ENCODE measurements at places on chromosomes 1 and 21. TPM values are rescaled to one million over a fixed set of nuclear protein-coding genes. Genes with fewer than 3 reads are reported as not detected.

Gene ARL8A
- total RNA-seq: 48.3 TPM

Gene RCSD1
- total RNA-seq: not detected

Gene MYCL
- 2.1 TPM for total RNA-seq

Gene GUCA2B
- total RNA-seq: not detected

Gene FMO5
- total RNA-seq: 0.24 TPM

Gene GRHL3
- not detected for total RNA-seq

Gene PBXIP1
- total RNA-seq: 20.8 TPM

Gene SESN2
- total RNA-seq: 19.8 TPM

Gene NBPF8
- total RNA-seq: 7.6 TPM

Gene CA6
- not detected for total RNA-seq

DNA sequence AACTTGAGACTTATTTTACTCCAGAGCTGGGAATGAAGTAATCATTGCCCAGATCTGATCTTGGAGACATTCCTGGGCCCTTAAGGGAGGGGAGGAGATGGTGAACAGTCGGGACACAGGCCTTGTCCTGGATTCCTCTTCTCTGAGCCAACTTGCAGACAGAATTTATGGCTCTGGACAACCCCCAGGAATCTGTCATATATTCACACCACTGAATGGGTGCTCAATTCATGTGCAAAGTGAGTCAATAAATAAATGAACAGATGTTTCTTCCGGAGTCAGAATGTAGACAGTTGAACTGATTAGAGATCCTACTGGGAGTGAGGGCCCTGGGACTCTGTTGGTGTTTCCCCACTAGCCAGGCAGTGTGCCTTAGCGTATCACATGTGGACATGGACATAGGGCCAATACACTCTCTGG, 2.6 kb downstream of the TUFT1 start:
- H3K4me3 ChIP-seq: no peak overlapping the region
- peaks cover 30% of the 10 kb centered on the region for H3K4me1 ChIP-seq
- no peaks in the 10 kb centered on the region for H3K27me3 ChIP-seq
- peak; percentile 64 for DNase-seq

- no peak overlapping the region for H3K27ac ChIP-seq
- no peaks in the 10 kb centered on the region for H3K36me3 ChIP-seq
- no peak overlapping the region for H3K4me3 ChIP-seq
- no peaks in the 10 kb centered on the region for H3K27me3 ChIP-seq
- DNase-seq: no peak
Measured at GRCh38 chr1:221234791-221235190, 355.5 kb downstream of the HLX start.

DNA sequence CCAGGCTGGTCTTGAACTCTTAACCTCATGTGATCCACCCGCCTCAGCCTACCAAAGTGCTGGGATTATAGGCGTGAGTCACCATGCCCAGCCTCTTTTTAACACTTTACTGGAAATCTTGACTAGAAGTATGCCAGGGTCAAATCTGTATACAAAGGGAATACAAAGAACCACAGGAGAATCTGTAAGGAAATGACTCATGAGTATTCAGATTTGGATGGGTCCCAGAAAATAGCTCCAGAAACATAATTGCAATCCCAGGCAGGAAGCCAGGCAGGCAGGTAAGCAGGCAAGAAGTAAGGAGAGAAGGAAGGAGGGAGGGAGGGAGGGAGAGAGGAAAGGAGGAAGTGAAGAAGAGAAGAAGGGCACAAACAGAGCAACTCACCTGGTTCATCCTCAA, 22.8 kb upstream of the TIAM1 start:
- no peaks in the 10 kb centered on the region for H3K27me3 ChIP-seq
- no peaks in the 10 kb centered on the region for H3K4me1 ChIP-seq
- no peak overlapping the region for H3K27ac ChIP-seq
- H3K36me3 ChIP-seq: no peaks in the 10 kb centered on the region
- no peak overlapping the region for H3K4me3 ChIP-seq

DNA sequence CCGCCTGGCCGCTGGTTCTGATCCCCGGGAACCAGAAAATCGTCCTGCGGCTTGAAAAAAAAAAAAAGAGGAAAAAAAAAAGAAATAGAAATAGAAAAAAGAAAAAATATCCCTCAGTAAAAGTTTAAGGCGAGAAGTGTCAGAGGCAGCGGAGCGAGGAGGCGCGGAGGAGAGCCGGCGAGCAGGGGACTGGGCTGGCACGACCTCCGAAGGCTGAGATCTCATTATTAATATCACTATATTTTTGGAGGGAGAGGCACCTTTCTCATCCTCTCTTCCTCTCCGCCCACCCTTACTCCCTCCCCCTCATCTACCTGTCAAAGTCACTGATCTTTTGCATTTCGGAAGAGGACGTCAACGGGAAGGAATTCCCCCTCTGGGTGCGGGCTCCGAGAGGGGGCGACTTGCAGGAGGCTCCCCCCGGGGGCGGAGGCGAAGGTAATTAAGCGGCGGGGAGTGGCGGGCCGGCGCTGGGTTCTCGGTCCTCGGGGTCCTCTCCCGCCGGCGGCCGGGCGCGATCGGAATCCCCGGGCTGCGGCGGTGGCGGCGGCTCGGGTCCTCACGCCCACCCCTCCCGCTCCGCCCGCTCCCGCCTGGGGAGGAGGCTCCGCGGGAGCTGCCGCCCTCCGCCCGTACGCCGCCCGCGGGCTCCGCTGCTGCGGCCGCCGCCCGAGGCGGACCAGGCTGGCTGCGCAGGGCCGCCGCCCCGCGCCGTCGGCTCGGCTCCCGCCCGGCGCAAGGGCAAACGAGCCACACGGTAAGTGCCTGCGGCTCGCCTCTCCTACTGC, at the start of gene NTNG1:
Gene NTNG1, plus strand, starts transcription at position 337 of the 788 bp plus-strand sequence.
- H3K27me3 ChIP-seq: no peaks in the 10 kb centered on the region
- peaks cover 29% of the 10 kb centered on the region for H3K4me1 ChIP-seq
- H3K27ac ChIP-seq: peak within 1 kb of the TSS; percentile 96
- no peaks in the 10 kb centered on the region for H3K36me3 ChIP-seq

GRCh38 chr21:35730325-35730724, 330.0 kb downstream of the SETD4 start:
- DNase-seq: no peak
- H3K4me1 ChIP-seq: no peaks in the 10 kb centered on the region
- no peak overlapping the region for H3K27ac ChIP-seq

DNA sequence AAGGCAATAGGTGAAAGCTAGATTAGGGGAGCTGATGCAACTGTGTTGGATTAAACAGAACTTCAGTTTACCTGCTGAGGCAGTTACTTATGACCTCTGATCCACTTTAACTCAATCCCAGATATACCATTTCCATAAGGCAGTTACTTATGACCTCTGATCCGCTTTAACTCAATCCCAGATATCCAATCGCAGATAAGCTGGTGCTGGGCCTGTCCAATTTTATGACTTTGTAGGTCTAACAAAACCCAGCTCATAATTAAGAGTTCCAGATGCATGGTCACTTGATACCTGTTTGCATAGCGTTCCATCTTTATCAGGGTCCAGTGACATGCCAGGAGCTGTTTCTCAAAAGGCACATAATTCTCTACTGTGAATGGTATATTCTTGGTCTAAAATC, 396.0 kb downstream of the AGBL4 start:
- DNase-seq: no peak
- H3K4me1 ChIP-seq: no peaks in the 10 kb centered on the region
- no peaks in the 10 kb centered on the region for H3K36me3 ChIP-seq
- H3K4me3 ChIP-seq: no peak overlapping the region
- H3K27ac ChIP-seq: no peak overlapping the region
- H3K27me3 ChIP-seq: no peaks in the 10 kb centered on the region

GRCh38 chr1:175481126-175482070, 262.0 kb downstream of the TNR start:
- H3K36me3 ChIP-seq: no peaks in the 10 kb centered on the region
- no peaks in the 10 kb centered on the region for H3K4me1 ChIP-seq
- no peak overlapping the region for H3K27ac ChIP-seq
- no peak overlapping the region for H3K4me3 ChIP-seq
- H3K27me3 ChIP-seq: peaks cover 11% of the 10 kb centered on the region

DNA sequence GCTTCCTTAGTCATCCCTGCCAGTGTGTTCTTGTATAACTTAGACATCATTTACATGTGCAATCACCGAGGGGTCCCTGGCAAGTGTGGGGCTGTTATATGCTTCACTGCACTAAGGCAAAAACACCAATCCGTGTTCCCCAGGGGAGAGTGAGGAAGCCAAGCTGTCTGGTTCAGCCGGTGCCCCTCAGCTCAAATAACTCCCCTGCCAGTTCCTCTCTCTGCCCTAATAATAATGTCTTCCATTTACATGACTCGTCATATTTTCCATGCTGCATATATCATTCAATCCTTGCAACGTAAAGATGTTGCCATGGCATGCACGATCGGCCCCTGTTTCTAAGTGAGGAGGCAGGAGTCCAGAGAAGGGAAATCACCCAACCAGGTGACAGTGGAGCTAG, 24.4 kb upstream of the NDC1 start:
- H3K27ac ChIP-seq: no peak overlapping the region
- DNase-seq: peak; percentile 6
- no peak overlapping the region for H3K4me3 ChIP-seq
- H3K36me3 ChIP-seq: no peaks in the 10 kb centered on the region
- no peaks in the 10 kb centered on the region for H3K27me3 ChIP-seq

DNA sequence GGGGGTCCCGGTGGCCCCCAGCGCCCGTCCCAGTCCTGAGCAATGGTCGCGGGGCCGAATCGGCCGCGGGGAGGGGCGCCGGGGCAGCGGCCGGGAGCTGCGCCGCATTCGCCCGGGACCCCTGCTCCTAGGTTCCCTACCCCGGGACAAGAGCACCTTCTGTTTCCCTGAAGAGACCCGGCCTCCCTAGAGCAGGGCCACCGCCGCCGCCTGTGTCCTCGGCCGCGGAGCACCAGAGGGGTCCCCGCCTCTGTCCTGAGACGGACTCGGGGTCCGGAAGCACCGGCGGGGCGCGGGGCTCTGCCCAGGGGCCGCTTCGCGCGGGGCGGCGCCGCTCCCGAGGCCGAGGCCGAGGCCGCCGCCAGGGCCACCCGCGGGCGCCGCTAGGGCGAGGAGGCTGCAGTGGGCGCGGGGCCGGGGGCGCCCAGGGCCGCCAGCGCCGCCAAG, 157.9 kb downstream of the CASZ1 start:
- peaks cover 35% of the 10 kb centered on the region for H3K4me1 ChIP-seq
- H3K27ac ChIP-seq: no peak overlapping the region

DNA sequence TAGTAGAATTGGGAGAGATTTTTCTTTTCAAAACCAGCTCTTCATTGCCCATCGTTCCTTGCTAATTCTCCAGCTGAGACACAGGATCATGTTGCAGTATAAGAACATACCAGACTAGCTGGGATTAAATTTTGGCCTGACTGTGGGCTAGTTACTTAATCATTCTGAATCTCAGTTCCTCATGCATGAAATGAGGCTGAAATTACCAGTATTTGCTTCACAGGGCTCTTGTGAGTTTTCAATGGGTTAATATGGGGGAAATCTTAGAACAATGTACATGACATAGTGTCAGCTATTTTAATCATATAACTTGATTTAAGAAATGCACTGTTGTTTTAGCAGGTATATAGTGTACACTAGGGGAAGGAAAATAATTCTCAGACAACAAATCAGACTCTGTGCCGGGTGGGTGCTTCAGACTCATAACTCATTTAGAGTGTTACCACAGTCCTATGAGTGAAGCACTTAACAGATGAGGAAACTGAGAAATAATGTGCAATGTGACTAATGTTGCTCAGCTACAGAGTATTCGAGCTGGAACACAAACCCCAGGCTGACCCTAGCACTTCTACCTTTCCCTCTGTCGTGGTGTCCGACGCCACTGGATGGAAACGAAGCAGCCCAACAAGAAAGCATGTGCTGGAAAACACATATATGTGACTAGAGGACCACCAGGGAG, 137.6 kb upstream of the SGIP1 start:
- no peak overlapping the region for H3K27ac ChIP-seq
- no peaks in the 10 kb centered on the region for H3K27me3 ChIP-seq
- peaks cover 7% of the 10 kb centered on the region for H3K4me1 ChIP-seq
- no peaks in the 10 kb centered on the region for H3K36me3 ChIP-seq
- DNase-seq: peak; percentile 21

GRCh38 chr1:23559985-23560741, 862 bp upstream of the ID3 start:
- peaks cover 12% of the 10 kb centered on the region for H3K36me3 ChIP-seq
- H3K27ac ChIP-seq: peak overlapping the region; percentile 99
- H3K4me1 ChIP-seq: peaks cover 70% of the 10 kb centered on the region
- no peaks in the 10 kb centered on the region for H3K27me3 ChIP-seq
- H3K4me3 ChIP-seq: peak overlapping the region; percentile 75

DNA sequence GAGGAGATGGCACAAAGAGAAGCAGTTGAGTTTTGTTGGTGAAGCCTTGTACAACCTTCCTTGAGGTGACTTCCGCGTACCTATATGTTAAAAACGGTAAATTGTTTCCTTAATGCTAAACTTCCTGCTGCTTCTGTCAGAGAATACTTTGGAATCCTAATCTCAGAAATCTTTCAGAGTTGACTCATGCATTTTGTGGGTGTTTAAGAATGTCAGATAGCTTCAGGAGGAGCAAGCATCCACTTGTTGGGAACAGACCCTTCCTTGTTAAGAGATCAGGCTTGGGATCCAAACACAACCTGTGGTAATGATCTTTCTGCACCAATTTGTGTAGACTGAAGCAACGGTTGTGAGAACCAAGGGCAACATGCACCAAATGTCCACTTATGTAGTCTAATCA, 29.5 kb downstream of the AK4 start:
- no peaks in the 10 kb centered on the region for H3K27me3 ChIP-seq
- H3K4me1 ChIP-seq: peaks cover 6% of the 10 kb centered on the region
- no peaks in the 10 kb centered on the region for H3K36me3 ChIP-seq
- no peak overlapping the region for H3K4me3 ChIP-seq
- DNase-seq: no peak
- no peak overlapping the region for H3K27ac ChIP-seq

- H3K27ac ChIP-seq: no peak overlapping the region
- H3K27me3 ChIP-seq: no peaks in the 10 kb centered on the region
Measured at GRCh38 chr1:160622501-160623226, 24.2 kb downstream of the SLAMF1 start.

- no peak for DNase-seq
- H3K4me1 ChIP-seq: peaks cover 6% of the 10 kb centered on the region
- no peaks in the 10 kb centered on the region for H3K27me3 ChIP-seq
- no peaks in the 10 kb centered on the region for H3K36me3 ChIP-seq
Measured at GRCh38 chr1:64315402-64315801, 112.0 kb downstream of the UBE2U start.

- no peak for DNase-seq
- H3K27me3 ChIP-seq: no peaks in the 10 kb centered on the region
- H3K4me1 ChIP-seq: no peaks in the 10 kb centered on the region
- H3K4me3 ChIP-seq: no peak overlapping the region
- no peak overlapping the region for H3K27ac ChIP-seq
- H3K36me3 ChIP-seq: no peaks in the 10 kb centered on the region
Measured at GRCh38 chr1:176628775-176629174, 165.8 kb downstream of the PAPPA2 start.

- no peaks in the 10 kb centered on the region for H3K36me3 ChIP-seq
- H3K27me3 ChIP-seq: no peaks in the 10 kb centered on the region
- no peak overlapping the region for H3K27ac ChIP-seq
- H3K4me3 ChIP-seq: no peak overlapping the region
- no peaks in the 10 kb centered on the region for H3K4me1 ChIP-seq
Measured at GRCh38 chr1:243731974-243732625, 117.9 kb downstream of the AKT3 start.

DNA sequence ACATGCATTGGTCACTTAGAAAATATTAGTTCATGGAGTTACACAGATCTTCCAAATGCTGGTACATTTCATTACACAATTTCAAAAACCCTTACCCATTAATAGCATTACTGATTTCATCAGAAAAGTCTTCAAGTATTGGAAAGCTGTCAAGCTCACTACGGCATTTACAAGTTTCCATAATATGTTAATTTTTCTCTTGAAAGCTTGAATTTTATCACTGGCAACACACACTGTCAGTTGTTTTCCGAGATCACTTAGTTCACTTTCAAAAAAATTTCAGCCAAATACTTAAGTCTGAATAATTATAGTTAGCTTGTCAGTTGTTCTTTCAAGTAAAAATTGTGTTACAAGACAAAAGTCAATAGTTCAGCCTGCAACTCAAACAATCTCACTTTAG, 18.0 kb downstream of the ASTN1 start:
- H3K36me3 ChIP-seq: no peaks in the 10 kb centered on the region
- H3K4me1 ChIP-seq: no peaks in the 10 kb centered on the region
- no peak overlapping the region for H3K27ac ChIP-seq
- no peak overlapping the region for H3K4me3 ChIP-seq
- no peak for DNase-seq
- no peaks in the 10 kb centered on the region for H3K27me3 ChIP-seq
